DMS79 (cell line): ENCODE measurements at places on chromosomes 1 and 21.

DNA sequence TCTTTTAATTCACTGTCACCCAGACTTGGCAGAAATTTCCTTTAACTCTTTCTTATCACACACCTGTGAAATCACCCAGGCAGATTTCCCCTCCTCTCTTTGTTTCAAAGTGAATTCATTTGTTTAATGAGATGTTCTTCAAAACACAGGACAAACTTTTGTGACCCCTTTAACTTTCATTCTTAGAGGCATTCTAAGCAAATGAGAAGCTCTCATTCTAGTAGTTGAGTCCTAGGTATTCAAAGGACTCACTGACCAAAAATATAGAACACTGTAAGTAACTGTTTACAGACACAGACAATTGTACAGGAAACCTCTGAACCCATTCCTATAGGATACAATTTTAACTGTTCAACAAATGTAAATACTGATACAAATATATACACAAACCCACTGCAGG is 16.9 kb downstream of the LRRC8C start:
- DNase-seq, result no peak

DNA sequence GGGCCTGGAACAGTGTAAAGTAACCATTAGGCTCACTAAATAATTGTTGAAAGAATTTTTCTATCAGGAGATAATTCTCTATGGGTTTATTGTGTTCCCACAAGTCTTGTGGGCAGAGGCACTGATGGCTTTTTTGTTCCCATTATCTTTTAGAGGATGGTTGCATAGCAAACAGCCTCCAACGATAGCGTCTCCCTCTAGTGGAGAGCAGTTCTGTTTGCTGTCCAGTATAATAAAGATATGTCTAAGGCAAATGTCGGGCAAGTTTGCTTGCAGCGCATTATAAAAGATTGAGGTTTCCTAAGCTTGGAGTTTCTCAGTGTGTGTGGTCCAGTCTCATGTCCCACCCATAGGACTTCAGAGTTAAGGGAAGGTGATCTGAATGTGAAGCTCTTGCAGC is 1.3 kb upstream of the SLC6A17 start:
- no peak for DNase-seq

- DNase-seq, result no peak
Measured at GRCh38 chr1:66342707-66343106, 191.2 kb upstream of the SGIP1 start.

DNA sequence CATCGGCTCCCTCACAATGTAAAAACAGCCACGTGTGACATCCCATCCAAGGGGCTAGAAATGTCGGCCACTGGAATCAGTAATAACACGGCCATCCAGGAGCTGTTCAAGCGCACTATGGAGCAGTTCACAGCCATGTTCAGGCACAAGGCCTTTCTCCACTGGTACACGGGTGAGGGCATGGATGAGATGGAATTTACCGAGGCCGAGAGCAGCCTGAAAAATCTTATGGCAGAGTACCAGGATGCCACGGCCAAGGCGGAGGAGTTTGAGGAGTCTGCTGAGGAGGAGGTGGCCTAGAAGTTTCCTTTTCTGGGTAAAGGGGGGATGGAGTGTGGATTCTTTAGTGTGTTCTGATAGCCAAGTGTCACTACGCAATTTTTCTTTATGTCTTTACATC is 61.1 kb upstream of the MAP1LC3C start:
- DNase-seq, result no peak

GRCh38 chr21:18722193-18722592 is 318.6 kb upstream of the TMPRSS15 start:
- DNase-seq, result no peak

DNA sequence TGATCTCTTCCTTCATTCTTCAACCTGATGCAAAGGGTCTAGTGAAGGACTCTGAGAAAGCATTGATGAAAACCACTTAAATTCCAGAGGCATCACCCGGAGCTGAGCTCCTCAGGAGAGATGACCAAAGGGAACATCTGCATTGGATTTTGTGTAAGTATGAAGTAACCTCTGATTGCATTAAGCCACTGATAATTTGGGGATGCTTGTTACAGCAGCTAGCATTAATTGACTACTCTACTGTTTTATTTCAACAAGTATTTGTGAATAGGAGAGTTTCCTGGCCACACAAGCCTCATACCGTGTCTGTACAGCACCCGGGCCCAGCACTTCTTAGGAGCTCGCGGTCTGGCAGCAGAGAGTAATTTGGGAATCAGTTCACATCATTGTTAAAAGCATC is 250.7 kb upstream of the POU3F1 start:
- no peak for DNase-seq

DNA sequence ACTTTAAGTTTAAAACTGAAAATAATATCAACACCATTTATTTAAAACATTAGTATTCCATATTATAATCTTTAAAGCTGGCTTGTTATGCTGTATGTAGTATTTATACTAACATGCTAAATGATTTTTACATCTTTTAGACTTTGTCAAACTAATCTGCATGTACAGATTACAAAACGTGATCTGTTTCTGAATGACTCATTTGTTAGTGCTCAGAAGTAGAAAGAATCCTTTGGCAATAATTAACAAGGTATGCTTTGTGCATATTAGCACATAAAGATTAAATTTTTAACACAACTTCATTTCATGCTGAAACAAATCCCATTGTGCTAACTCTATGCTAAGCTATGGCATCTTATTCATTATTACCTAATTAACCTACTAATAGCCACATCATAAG is 242.4 kb downstream of the BARHL2 start:
- DNase-seq, result no peak

- no peak for DNase-seq
Measured at GRCh38 chr1:7290971-7291970, 479.8 kb upstream of the VAMP3 start.

DNA sequence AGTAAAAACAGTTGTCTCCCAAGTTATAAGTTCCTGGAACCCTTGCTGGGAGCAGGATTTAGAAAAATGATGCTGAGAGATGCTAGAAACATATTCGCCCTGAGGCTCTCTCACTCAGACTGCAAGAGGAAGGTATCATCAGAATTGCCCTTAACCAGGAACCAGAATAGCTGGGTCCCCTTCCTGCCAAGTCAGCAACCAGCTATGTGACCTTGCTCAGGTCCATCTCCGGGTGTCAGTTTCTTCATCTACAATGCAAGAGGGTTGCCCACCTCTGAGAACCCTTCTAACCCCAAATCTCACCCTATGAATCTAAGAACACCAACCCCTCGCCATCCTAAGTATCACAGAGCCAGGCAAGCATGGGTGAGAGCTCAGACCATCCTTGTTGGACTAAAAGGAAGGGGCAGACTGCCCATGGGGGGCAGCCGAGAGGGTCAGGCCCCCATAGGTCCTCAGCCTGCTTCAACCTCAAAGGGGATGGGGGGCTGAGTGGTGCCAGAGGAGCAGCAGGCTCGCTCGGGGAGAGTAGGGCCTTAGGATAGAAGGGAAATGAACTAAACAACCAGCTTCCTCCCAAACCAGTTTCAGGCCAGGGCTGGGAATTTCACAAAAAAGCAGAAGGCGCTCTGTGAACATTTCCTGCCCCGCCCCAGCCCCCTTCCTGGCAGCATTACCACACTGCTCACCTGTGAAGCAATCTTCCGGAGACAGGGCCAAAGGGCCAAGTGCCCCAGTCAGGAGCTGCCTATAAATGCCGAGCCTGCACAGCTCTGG is 390 bp upstream of the S100A9 start:
- DNase-seq, result no peak

- DNase-seq, result no peak
Measured at GRCh38 chr1:231274119-231274825, 33.3 kb downstream of the GNPAT start.

- DNase-seq, result no peak
Measured at GRCh38 chr1:229620876-229621275, 5.0 kb downstream of the TAF5L start.
